Stimulated activated CD8-positive, alpha-beta memory T cell treated with anti-CD3 and anti-CD28 coated beads, Interleukin-15, amount 100 ng/mL, for 24 hours (primary cell): ENCODE measurements at places on chromosomes 16 and 17.

DNA sequence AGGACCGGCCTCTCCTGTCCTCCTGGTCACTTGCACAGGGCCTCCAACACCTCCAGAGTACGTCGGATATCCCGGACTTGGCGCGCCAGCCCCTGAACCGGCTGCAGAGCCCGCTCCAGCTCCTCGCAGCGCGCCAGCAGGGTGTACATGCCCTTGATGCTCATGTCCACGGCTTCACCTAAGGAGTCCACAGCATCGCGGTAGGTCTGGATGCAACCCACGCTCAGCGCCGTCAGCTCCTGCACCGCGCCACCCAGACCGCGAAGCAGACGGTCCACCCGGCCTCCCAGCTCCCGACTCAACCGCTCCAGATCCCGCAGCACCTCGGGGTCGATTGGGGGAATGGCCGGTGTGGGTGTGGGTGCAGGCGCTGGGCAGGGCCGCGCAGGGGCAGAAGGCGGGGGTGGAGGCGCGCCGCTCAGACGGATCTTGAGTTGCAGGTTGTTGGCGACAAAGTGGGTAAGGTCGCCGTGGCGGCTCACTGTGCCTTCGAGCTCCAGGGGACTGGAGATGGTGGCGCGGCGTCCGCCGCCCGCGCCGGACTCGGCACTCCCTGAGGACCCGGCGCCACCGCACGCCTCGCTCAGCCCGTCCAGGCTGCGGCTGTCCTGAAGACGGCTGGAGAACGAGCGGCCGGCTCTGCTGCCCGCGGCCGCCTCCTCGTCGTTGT lies 804 bp downstream of the BORCS6 start:
- DNase-seq = no peak

DNA sequence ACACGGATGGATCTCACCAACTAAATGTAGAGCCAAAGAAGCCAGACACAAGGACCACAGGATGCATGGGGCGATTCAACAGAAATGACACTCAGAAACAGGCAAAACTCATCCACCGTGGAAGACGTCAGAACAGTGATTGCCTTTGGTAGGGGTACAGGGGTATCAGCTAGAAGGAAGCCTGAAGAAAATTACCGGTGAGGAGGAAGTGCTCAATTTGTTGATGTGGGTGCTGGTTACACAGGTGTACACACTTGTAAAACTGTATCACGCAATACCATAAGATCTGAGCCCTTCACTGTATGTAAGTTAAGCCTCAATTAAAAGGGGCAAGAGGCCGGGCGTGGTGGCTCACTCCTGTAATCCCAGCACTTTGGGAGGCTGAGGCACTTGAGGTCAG lies 226.1 kb downstream of the C16orf78 start:
- no peak for DNase-seq

DNA sequence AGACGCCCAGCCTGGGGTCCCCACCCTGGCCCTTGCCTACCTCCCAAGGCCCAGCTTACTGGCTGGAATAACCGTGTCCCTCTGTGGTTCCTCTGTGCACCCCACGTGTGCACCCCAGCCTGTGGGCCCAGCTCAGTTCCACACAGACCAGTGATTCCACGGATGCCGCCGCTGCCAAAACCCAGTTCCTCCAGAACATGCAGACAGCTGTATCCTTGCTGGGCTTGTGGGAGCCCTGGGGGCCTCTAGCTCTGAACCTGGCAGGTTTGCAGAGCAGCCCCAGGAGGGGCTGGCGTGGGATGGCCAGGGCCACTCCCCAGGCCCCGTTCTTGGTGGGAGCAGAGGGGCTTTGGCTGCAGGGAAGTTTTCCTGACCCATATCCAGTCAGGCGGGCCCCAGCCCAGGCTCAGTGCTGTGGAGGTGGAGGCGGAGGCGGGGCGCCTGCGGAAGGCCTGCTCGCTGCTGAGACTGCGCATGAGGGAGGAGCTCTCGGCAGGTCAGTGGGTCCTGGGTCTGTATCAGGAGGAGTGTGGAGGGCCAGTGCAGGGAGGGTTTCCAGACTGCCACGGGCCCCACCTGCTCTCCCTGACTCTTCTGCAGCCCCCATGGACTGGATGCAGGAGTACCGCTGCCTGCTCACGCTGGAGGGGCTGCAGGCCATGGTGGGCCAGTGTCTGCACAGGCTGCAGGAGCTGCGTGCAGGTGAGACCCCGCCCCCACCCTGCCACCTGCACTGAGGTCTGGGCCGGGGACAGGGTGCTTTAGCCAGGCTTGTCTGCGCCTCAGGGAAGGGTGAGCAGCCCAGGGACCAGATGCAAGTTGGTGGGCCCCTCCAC lies 2.3 kb downstream of the TEDC2 start:
- no peak for DNase-seq

DNA sequence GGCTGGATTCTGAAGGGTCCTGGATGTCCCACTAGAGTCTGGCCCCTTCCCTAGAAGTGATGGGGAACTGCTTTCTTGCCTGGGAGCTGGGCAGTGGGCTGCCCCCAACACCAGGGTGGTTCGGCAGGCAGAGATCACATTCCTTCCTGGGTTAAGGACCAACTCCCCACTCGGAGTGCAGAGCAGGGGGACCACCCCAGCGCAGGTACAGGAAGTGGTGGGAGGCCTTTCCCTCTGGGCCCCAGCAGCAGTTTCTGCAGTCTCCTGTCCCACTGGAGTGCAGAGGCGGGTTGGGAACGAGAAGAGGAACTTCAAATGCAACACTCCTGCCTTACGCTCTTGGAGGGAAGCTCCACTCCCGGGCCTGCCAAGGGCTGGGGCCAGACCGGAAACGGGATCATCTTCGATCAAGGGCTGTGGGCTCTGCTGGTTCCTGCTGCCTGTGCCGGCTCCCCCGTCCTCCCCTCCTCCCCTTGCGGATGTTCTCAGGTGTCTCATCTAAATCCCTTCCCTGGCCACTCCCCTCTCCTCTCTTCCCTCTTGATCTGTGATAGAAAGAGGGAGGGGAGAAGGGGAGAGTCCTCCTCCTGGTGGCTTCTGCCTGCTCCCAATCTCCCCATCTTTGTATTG lies 9.0 kb upstream of the NGFR start:
- DNase-seq = no peak

- DNase-seq = no peak
Observed at GRCh38 chr17:82943339-82943738, 103.5 kb upstream of the ZNF750 start.
